ENCODE measurements at places on chromosomes 3 and 15.

DNA sequence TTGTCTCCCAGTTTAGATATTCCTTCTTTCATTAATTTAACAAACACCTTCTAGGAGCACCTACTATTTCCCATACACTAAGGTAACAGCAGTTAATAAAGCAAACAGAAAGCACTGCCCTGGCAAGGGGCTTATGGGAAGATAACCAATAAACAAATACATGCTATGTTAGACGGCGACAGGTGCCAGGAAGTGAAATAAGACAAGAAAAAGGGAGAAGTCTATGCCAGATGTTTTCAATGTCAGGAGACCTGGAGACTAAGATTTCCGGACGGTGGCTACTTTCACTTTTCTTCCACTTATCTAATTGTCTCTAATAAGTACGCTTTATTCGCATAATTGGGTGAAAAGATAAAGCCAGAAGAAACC is 32.5 kb upstream of the ZNF445 start:
- no peak for DNase-seq

- no peak for DNase-seq
These were observed 303.6 kb downstream of the LSAMP start for GRCh38 chr3:116141724-116142123.

DNA sequence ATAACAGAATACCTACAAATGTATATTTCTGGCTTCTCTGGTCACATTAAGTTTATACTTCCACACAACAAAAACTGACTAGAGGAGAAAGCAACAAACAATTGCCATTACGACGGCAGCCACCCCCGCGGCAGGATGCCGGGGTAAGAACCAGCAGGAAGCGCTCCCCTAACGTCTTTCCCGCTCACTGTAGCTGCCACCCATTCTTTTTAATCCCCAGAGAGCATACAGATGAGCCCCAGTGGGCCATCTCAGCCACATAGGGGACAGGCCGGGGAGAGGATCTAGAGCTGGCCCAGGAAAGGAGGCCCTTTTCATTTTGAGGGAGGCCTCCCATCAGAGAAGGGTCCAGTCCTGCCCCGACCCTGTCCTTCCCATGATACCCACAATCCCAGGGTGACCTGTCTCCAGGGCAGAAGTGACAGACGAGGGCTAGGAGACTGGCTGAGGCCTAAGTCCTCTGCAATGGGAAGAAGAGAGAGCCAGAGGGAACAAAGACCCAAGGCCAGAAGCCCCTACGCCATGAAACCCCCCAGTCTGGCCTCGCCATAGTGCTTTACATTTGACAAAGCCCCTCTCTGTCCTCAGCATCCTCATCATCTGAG is 3.6 kb upstream of the CALML4 start:
- DNase-seq = no peak

DNA sequence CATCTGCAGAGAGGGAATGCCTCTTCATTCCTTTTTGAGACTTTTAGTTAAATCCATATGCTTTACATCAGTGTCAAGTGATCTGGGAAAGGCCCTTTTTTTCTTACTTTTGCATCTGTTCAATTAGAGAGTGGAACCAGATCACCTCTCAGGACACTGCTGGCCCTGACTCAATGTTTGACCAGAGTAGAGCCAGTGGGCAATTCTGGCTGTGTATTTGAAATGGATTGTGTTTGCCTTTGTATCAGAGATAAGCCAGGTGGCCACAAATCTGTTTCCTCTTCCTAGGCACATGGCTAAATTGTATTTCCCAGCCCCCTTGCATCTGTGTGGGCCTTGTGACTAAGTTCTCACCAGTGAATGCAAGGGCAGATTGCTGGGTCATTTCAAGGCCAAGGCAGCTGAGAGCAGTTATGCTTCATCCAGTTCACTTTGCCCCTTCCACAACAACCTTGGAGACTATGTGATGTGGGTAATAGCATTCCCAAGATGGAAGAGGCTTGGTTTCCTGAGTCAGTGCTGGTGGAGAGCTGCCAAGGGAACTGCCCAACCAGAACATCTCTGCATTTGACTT is 75.6 kb upstream of the CACNA2D3 start:
- DNase-seq = no peak

GRCh38 chr3:179318876-179319275 is 4.0 kb upstream of the ZNF639 start:
- DNase-seq = no peak

- no peak for DNase-seq
These were observed 97.9 kb downstream of the RORA start for GRCh38 chr15:61130950-61131942.

- DNase-seq = no peak
These were observed 194.5 kb upstream of the GAP43 start for GRCh38 chr3:115428841-115429240.

- no peak for DNase-seq
These were observed 43.1 kb upstream of the ADPGK start for GRCh38 chr15:72826611-72827010.

- no peak for DNase-seq
These were observed 258.3 kb upstream of the ZPLD1 start for GRCh38 chr3:102176333-102177050.

All from stimulated activated CD8-positive, alpha-beta memory T cell treated with anti-CD3 and anti-CD28 coated beads, Interleukin-4, amount 100 ng/mL, for 1 hour (primary cell).